ENCODE measurements at places on chromosomes 1 and 21.

GRCh38 chr1:165501970-165502348 lies 41.8 kb upstream of the LRRC52 start:
- no peak for DNase-seq

GRCh38 chr21:35002879-35003722 lies 46.0 kb downstream of the RUNX1 start:
- no peak for DNase-seq

DNA sequence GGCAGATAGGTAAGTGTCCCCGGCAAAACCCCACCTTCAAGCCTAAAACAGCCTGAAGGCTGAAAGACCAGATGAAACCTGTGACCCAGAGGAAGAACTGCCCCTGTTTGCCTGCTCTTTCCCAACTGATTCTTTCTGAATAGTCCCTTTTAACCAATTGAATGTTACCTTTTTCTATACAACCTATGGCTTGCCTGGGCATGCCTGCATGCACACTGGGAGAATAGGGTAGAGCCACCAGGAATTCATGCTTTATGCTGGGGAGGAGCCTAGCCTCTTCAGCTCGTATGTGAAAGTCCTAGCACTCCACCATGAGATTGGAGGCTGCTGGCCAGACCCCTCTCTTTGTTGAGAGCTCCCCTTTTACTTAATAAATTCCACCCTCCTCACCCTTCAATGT lies 340.0 kb downstream of the PTBP2 start:
- DNase-seq = no peak

GRCh38 chr1:206721454-206721853 lies 36.7 kb downstream of the MAPKAPK2 start:
- DNase-seq = no peak

- DNase-seq = no peak
Observed at GRCh38 chr1:112504661-112505399, 3.9 kb upstream of the WNT2B start.
